ENCODE measurements at places on chromosomes 2 and 18. TPM values are rescaled to one million over a fixed set of nuclear protein-coding genes. Genes with fewer than 3 reads are reported as not detected.

Gene GULP1
- total RNA-seq, result 11.1 TPM

Gene MFSD6
- total RNA-seq, result 18.1 TPM

Gene POTEC
- total RNA-seq, result not detected

Gene HOXD9
- total RNA-seq, result 6.1 TPM

Gene NEU2
- total RNA-seq, result not detected

Gene SPP2
- not detected for total RNA-seq

Gene EVX2
- not detected for total RNA-seq

Gene ZNF804A
- total RNA-seq, result not detected

Gene CXCR1
- 7.2 TPM for total RNA-seq

Gene IAH1
- 59.7 TPM for total RNA-seq

Gene C2orf80
- total RNA-seq, result not detected

Gene FRZB
- 5.5 TPM for total RNA-seq

Gene RFTN2
- total RNA-seq, result 6.8 TPM

Gene PAIP2B
- 1.3 TPM for total RNA-seq

DNA sequence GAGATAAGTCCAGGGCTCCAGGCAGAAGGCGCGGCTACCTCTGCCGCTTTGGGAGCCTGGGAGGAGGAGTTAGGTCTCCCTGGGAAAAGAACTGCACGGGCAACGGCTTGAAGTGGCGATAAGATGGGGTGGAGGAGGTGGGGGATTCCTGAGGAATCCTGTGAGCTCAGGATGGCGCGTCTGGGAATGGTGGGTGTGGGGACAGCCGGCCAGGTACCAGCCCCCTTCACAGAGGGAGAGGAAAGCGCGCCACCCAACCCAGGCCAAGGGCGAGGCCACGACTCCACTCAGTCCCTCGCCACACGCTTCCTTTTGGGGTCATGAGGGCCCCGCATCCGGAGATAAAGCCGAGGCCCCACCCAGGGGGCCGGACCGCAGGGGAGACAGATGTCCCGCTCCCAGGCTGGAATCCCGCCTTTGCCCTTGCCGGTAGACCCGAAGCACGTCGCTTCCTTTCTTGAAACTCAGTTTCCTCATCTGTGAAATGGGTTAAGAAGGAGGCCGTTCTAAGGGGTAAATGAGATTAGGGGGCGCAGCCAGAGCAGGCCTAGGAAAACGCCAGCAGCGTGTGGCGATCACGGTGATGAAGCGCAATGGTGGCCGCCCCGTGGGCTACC lies 1.7 kb upstream of the CTDSP1 start:
- DNase-seq, result no peak

GRCh38 chr2:33570681-33571080 lies 28.4 kb downstream of the FAM98A start:
- no peak for DNase-seq

- DNase-seq, result no peak
Measured at GRCh38 chr18:31577195-31577594, 14.5 kb upstream of the TTR start.

DNA sequence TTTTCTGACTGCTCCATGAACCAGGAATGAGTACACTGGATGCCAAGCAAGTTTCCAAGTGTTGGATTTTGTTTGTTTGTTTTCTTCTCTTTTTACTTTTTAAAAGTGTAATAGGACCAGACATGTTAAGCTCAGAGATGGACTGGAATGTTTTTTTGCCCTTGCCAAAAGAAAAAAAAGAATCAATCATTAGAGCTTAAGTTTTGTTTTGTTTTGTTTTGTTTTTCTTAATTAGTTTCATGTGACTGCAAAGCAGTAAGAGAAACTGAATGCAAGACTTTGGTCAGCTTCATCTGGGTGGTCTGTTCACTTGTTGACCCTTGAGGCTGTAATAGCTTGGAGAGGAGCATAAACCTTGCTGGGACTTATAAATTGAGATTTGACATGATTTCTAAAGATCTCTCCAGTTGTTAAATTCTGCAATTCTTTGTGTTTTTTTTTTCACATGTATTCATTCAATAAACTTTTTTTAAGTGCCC lies 42.4 kb upstream of the SLC1A4 start:
- no peak for DNase-seq

DNA sequence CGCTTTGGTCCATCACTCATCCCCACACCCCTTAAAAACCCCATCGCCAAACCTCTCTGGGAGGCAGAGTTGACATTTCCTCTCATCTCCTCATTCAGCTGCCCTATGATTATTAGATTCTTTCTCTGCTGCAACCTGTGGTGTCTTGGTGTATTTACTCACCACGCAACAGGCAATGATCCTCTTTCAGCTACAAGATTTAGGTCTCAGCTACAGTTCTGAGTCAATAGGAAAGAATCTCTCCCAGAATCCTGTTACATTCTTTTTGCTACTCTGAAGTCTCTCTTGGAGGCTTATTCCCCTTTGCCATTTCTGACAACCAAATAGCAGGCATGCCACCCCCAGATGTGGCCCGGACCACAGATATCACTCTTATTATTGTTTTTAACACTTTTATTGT lies 468.3 kb upstream of the GYPC start:
- DNase-seq, result no peak

GRCh38 chr2:190722061-190722759 lies 73.3 kb downstream of the NAB1 start:
- no peak for DNase-seq

- no peak for DNase-seq
Measured at GRCh38 chr2:44706681-44707553, 234.6 kb upstream of the SIX3 start.

- DNase-seq, result no peak
Measured at GRCh38 chr18:26317398-26317797, 91.2 kb downstream of the TAF4B start.

DNA sequence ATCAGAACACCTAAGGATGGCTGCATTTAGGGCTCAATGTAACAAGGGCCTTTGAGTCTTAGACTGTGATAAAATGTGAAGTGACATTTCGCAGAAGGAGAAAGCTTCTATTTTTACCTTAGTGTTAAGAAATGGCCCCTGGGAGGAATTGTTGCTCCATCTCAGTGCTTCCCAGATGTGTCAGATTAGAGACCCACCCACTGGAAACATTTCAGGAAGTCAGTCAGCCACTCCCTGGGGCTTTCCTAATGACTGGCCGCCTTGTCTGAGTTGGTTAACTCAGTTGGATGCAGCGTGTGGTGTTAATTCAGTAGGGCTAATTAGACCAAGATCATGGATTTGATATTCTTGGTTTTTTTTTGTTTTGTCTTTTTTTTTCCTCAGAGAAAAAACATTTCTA lies 355.9 kb downstream of the PIK3C3 start:
- no peak for DNase-seq

DNA sequence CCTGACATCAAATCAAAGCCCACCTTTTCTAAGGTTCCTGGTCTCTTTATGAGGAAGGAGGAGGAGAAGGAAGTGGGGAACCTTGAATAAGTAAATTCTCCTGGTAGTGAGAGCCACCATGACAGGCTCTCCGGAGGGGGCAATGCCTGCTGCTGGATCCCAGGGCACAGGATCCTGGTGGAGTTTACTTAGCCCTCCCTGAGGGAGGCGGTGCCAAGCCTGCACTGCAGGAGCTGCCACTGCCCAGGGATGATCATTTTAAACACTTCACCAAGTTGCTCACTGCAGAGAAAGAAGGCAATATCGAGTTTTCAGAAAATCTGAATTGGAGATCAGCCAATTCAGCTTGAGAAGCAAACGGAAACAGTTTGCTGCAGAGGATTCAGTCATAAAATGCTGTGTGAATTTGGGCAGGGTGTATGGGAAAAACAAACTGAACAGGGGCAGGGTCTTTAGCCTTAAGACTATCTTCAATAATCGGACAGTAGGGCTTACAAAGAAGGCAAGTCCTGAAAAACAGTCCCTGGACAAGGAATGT lies 200.7 kb downstream of the RAD51AP2 start:
- DNase-seq, result no peak

- no peak for DNase-seq
Measured at GRCh38 chr18:49459404-49460171, 857 bp downstream of the DYM start.

DNA sequence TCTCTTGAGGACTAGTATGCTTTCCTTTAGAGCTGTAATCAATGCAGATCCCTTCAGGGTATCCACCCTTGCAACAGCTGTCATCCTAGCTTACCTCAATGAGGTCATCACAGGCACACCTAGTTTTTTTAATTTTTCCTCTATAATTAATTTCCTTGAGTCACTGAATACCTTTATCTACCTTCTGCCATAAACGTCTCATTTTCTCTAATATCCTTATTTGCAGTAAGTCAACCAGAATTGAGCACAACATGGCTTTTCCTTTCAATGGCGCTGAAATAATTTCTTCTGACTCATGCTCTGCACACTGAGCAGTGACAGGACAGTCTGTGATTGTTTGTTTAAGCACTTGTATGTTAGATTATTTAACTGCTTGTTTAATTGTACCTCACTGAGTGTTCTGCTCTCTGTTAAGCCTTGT lies 49.4 kb downstream of the ETAA1 start:
- no peak for DNase-seq

GRCh38 chr2:30272761-30273573 lies 41.6 kb downstream of the LBH start:
- peak; percentile 78 for DNase-seq

DNA sequence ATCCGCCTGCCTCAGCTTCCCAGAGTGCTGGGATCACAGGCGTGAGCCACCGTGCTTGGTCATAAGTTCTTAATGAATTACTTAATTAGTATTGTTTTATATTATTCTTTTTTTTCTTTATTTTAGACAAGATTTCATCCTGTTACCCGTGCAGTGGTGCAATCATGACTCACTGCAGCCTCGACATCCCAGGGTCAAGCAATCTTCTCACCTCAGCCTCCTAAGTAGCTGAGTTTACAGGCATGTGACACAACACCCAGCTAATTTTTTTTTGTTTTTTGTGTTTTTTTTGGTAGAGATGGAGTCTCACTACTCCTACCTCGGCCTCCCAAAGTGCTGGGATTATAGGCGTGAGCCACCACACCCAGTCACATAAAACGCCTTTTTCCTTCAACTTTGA lies 17.3 kb downstream of the C2orf42 start:
- DNase-seq, result no peak

- no peak for DNase-seq
Measured at GRCh38 chr2:151904807-151905206, 76.6 kb upstream of the ARL5A start.

DNA sequence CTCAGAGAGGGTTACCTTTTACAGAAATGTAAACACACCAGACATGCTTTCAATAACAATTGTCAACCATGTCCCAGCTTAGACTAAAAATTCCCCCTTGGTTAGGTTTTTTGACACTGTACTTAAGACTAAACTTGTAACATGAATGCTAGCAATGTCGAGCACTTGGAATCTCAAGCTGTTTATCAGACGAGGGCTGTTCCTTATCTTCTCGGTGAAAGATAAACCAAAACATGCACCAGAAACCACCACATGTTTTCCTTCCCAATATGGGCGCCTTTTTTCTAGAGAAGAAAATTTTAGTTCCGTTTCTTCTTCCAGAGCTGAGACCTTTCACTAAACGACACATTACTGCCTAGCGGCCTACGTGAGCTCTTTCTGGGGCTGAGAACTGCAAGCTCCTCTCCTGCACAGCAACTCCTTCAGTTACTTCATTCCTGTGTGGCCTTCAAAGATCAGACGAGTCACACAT lies 42.4 kb upstream of the ACKR3 start:
- no peak for DNase-seq

- DNase-seq, result no peak
Measured at GRCh38 chr2:62221141-62221540, 25.2 kb downstream of the B3GNT2 start.

DNA sequence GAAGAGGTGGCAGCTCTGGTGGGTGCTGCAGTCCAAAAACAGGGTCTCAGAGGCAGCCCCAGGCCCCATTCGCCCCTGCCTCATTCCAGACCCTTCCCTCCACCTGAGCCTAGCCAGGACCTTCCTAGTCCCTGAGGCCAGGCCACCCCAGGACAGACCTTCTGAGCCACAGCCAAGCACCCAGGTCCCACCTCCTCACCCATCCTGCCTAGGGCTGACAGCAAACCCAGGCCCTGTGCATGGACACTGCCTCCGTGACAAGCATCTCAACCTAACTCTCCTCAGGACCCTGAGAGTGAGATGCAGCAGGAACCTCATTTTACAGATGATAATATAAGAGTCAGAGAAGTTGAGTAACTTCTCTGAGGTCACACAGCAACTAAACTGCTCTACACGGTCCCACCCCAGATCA lies 15.5 kb downstream of the ADRA2B start:
- peak; percentile 88 for DNase-seq
